Pulmonary artery endothelial cell (primary cell): ENCODE measurements at places on chromosomes 4 and X.

GRCh38 chr4:121233982-121234381, 69.9 kb upstream of the TNIP3 start:
- no peak for DNase-seq

GRCh38 chr4:175407926-175408325, 404.1 kb downstream of the GPM6A start:
- DNase-seq, result no peak

DNA sequence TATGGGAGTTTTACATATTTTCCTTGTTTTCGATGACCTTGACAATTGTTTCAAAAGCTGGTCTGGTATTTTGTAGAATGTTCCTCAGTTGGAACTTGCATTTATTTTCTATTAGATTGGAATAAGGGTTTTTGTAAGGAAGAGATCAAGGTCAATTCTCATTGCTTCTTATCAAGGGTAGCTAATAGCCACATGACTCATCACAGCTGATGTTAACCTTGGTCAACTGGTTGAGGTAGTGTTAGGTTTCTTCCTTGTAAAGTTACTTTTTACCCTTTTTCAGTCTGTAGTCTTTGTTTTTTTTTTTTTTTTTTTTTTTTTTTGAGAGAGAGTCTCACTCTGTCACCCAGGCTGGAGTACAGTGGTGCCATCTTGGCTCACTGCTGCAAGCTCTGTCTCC, 257.2 kb downstream of the SNCA start:
- DNase-seq, result no peak

- no peak for DNase-seq
These were observed 168.9 kb upstream of the ATOH1 start for GRCh38 chr4:93659629-93660028.

DNA sequence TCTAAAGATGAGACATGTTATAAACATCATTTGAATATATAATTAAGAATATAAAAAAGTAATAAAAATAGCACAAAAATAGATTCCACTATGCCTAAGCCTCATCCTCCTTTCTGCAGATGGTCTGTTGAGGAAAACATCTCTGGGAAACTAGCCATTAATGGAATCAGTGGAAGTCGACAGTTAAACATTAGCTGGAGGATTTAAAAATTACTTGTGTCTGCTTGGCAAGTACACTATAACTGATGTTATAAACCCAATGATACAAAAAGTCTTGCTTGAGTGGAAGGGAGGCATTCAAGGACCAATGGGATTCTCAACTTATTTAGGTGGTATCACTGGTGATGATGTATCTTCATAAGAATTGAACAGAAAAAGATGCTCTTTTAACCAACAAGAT, 1598.3 kb downstream of the PCDH18 start:
- no peak for DNase-seq

GRCh38 chr4:2286904-2287593, 25.1 kb upstream of the MXD4 start:
- DNase-seq, result no peak
